ENCODE measurements at places on chromosomes 6 and 20.

DNA sequence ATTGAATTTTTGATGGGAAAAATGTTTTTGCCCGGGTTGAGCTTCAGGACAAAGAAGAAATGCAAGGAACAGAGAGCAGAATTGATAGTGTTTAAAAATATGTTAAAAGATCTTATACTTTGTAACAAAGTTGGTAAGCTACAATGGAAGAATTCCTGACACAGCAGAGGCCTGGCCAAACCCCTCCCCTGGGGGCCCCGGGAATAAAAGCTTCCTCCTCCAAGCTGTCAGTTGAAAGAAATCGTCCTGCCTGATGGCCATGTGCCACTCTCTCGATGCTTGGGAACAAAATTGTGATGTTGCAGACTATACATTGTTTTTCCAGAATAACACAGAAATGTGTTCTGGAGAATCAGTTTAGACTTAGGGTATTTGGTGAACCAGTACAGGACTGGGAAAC is 14.2 kb upstream of the TOX2 start:
- no peak for DNase-seq

DNA sequence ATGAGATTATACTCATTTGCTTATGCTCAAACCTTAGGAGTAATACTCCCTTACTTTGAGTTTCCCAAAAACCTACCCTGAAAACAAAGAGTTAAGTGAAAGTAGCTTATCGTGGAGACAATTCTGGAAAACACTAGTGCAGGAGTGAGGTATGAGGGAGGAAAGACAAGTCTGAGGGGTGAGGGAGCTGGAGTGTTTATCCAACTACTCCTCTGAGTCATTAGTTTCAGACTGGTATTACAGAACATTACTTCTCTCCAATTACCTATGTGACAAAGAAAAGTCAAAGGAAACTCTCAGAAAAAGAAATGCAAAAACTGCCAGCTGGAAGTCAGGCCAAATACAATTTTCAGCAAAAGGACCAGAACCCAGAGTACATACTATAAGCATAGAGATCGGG is 171.1 kb upstream of the SPTLC3 start:
- DNase-seq: no peak

GRCh38 chr6:166559211-166559610 is 27.3 kb downstream of the RAMACL start:
- no peak for DNase-seq

DNA sequence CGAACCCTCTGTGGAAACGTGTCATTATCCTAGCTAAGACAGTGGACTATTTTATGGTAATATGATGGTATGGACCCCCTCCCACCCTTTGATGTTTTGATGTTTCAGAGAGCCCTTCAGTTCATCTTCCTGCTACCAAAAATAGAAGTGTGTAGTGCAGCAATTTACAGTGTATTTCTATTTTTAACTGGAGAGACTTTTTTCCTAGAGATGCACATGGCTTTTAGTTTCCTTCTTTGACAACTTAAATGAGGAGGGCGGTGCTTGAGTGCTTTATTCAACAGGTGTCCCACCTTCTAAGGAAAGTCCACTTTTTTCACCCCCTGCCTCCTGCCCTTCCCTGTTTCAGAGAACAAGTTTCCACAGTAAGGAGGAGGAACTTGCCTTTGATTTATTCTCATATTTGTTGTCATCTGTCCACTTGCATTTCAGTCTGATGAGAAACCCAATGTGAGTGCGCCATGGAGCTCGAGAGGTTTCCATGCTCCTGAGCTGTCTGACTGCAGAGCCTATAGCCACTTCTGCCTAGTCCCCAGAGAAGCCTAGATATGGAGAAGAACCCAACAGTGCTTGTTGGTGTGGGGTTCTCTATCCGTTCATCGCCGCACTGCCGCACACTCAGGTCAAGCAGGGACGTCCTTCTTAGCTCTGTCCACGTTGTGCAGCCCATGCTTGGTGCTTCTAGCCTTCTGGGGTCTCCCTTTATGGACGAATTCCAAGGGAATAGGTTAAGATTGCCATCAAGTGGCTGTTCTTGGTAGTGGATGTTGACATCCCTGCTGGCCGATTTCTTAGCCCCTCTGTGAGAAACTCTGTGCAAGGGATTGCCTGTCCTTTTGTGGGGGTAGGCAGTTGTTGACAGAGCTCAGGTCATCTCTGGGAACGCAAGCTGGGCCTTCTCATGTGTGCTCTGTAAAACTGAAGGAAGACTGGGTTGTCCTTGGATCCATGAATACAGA is 144.2 kb downstream of the JARID2 start:
- no peak for DNase-seq

DNA sequence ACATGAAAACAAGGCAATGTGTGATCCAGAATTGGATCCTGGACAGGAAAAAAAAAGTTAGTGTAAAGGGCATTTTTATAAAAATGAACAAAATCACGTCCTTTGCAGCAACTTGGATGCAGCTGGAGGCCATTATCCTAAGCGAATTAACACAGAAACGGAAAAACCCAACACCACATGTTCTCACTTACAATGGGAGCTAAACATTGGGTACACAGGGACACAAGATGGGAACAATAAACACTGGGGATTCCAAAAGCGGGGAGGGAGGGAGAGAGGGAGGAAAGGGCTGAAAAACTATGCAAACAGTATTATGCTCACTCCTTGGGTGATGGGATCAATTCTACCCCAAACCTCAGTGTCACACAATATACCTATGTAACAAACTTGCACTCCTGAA is 91.4 kb upstream of the BTBD3 start:
- no peak for DNase-seq

GRCh38 chr20:11197851-11198250 is 524.1 kb upstream of the JAG1 start:
- no peak for DNase-seq

DNA sequence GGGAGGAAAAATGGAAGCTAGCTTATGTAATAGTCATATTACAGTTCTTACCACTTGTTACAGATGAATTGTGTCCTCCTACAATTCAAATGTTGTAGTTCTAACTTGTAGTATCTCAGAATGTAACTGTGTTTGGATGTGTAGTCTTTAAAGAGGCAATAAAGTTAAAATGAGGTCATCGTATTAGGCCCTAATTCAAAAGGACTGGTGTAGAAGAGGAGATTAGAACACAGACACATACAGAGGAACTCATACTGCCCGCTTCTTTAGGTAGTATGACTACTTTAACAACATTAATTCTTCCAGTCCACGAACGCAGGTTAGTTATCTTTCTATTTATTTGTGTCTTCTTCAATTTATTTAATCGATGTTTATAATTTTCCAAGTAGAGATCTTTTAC is 46.5 kb upstream of the TPD52L1 start:
- DNase-seq: no peak

GRCh38 chr6:13228264-13229204 is 99.8 kb downstream of the TBC1D7 start:
- DNase-seq: no peak

DNA sequence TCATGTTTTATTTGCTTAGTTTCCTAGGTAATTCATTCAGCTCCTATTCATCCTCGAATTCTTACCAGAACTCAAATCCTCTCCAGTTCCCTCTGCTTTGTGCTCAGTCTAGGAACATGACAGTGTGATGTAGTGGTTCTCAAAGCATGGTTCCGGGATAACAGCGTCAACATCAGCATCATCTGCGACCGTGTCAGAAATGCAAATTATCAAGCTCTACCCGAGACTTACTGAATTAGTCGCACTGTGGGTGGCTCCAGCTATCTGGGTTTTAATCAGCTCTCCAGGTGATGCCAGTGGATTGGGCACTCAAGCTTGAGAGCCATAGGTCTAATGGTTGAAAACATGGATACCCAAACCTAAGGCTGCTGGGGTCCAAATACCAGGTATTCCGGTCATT is 7.7 kb upstream of the STK35 start:
- no peak for DNase-seq

DNA sequence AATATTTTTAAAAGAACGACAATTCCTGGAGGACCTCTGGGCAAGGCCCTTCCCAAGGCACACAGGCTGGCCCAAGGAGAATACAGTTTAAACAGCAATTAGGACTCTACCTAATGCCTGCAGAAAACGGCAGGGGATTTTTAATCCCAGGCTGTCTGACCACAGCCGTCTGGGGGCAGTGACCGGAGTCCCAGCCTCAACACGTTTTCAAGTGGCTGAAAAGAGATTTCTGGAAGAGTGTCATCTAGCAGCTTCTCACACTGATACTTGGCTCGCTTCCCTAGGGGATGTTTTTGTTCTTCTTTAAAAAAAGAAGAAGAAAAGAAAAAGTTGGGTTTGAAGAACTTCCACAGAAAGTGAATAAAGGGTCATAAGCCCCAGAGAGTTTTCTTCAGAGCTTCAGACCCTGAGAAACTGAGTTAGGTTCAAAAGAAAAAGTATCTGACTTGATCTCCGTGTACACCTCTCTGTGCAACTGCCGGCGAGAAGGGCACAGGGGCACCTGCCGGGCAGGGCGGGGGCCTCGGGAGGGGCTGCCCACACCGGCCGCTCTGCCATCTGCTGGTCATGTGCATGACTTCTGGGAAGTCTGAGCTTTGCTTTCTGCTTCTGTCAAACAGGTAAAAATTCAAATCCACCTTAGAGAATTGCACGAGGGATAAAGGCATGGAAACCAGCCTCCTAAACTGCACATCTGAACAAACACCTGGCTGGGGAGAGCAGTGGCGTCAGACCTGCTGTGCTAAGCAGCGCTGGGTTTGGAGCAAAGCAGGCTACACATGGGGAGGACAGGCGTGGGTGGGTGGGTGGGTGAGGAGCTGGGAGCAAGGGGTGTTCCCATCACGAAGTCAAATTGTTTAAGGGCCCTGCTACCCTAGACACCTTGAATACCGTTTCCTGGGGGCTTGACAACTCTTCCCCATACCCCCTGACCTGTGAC is 33.0 kb downstream of the RRBP1 start:
- DNase-seq: peak; percentile 20

DNA sequence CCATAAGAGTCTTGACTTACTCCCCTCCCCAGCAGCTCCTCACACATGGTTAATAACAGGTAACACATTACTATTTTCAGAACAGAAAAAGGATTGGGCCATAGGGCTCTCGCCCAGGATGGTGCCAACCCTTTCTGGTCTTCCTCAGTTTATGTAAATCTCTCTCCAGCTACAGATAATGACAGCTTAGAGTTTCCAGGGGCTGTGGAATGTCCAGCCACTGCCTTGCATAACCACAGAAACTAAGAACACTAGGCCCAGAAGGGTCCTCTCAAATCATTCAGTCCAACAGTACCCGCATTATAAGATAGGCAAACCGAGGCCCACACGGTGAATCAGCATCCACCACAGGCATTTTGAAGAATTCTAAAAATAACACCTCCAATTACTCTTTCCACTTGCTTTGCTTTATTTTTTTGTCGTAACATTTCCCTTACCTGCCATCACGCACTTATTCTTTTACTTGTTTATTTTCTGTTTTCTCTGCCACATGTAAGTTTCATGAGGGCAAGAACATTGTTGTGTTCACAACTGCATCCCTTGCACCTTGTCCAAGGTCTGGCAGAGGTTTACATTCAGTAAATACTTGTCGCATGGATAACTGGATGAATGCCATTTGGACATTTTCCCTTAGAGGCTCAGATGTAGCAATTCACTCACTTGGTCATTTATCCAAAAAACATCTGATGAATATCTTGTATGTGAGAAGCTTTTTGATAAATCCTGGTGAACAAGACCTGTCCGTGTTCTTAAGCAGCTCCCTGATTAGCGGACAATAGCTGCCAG is 6.4 kb upstream of the SDC4 start:
- peak; percentile 29 for DNase-seq

DNA sequence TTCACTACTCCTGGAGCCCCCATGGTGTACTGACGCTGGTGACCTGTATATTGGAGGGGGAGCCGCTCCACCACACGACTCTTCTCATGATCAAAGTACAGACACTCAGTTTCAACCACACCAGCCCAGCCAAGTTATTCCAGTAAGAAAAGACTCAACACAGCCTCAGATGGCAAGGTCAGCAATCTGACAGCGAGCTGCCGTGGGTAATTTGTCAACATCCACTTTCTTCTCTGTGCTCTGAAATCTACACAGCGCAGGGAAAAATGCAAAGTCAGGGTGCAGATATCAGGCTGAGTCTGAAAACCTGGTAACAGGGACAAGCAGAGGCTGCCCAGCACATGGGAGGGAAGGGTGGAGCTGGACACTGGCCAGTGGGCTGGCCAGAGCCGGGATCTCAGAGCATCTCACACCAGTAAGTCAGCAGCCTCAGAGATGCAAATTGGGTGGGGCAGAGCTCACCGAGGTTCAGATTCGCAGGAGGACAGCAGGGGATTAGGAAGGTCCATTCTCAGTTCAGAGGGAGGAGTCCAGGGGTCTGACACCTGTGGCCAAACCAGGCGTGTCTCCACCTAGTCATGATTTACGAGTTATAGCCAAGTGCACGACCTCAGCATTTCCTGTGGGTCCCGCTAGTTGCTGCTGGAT is 44.5 kb upstream of the RPS6KA2 start:
- no peak for DNase-seq

- no peak for DNase-seq
These were observed 23.4 kb downstream of the IL22RA2 start for GRCh38 chr6:137150072-137150471.

GRCh38 chr6:74597266-74597665 is 608.6 kb downstream of the COL12A1 start:
- no peak for DNase-seq

All from stimulated activated CD4-positive, alpha-beta T cell treated with anti-CD3 and anti-CD28 coated beads, Interleukin-4, amount 100 ng/mL, for 24 hours (primary cell).